ENCODE measurements at places on chromosomes 11 and 22.

- DNase-seq, result no peak
Measured at GRCh38 chr22:38832005-38832978, 11.5 kb downstream of the NPTXR start.

DNA sequence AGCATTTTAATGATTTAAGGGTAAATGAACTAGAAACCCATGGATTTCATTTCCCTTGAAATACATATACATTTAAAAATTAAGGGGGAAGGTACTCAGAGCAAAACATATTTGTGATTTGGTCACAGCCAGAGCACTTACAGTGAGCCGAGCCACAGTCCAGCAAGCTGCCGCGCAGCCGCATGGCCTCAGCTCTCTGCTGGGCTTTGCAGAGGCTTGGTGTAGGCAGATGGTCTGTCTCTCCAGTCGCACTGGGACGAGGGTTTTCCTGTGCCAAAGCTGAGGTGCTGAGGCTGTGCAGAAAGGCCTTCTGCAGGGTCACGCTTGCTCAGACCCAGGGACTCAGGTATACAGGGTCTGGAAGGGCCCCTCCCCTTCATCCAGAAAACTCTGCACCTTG is 367.3 kb downstream of the OPCML start:
- DNase-seq, result no peak

- DNase-seq, result no peak
Measured at GRCh38 chr11:57406337-57406904, 16.0 kb upstream of the PRG2 start.

GRCh38 chr11:66331542-66332370 is 4.5 kb downstream of the RIN1 start:
- no peak for DNase-seq

DNA sequence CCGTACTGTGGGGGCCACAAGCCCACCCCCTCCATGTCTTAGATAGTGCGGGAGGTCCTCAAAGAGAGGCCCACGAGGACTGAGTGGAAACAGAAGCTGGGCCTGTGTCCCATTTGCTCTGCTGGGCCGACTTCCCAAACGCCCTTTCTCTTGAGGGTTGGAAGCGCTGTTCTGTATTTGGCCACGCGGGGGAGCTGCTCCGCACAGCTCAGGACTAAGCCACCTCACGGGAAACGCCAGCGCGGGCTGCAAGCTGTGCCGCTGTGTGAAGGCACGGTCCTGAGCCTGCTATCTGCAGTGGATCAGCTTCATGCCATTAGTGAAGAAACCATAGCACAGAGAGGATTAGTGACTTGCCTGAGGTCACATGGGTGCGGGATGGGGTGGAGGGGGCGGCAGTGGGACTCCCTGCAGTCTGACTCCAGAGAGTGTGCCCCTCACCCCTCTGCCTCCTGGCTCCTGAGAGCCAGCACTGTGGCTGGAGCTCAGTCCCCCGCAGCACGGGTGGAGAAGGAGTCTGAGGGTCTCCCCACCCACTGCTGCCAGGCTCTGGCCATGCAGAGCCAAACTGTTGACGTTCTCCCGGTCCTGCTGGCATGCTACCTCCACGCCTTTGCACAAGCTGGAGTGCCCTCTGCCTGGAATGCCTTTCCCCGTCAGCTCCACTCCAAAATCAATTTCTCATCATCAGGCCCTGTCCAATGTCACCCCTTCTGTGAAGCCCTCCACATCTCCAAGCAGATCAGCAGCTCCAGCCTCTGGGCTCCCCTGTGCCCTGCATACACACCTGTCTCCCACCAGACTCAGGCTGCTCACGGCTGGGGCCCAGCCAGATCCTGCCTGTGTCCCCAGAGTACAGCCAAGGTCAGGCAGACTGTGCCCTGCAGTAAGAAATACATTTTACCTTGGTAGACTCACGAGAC is 51.5 kb upstream of the LRRC32 start:
- peak; percentile 51 for DNase-seq

- DNase-seq, result no peak
Measured at GRCh38 chr11:77089004-77089545, 13.6 kb upstream of the OMP start.

All from HS-27A (cell line).